ENCODE measurements at places on chromosomes 12 and 14. TPM values are rescaled to one million over a fixed set of nuclear protein-coding genes. Genes with fewer than 3 reads are reported as not detected.
A peak's percentile ranks its signal among the peaks of the same experiment; 100 is the strongest.

DNA sequence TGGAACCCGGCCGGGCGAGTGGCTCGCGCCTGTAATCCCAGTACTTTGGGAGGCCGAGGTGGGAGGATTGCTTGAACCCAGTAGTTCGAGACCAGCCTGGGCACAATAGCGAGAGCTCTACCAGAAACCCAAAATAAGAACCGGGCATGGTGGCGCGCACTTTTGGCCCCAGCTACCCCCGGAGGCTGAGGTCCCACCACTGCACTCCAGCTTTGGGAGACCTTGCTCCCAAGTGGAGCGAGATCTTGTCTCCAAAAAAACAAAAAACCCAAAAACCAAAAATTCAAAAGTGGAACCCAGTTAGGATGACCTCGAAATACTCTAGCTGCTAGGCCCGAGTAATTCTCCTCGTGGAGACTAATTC lies 769 bp upstream of the VTI1B start:
- H3K36me3 ChIP-seq, result peaks cover 24% of the 10 kb centered on the region
- peak overlapping the region; percentile 90 for H3K4me3 ChIP-seq
- peaks cover 36% of the 10 kb centered on the region for H3K4me1 ChIP-seq

The MYH7 gene
- 0.09 TPM for total RNA-seq

- peaks cover 29% of the 10 kb centered on the region for H3K36me3 ChIP-seq
- H3K4me1 ChIP-seq, result no peaks in the 10 kb centered on the region
- no peak overlapping the region for H3K27ac ChIP-seq
- H3K27me3 ChIP-seq, result no peaks in the 10 kb centered on the region
- H3K4me3 ChIP-seq, result no peak overlapping the region
These were observed 32.9 kb downstream of the TCHP start for GRCh38 chr12:109932878-109933503.

DNA sequence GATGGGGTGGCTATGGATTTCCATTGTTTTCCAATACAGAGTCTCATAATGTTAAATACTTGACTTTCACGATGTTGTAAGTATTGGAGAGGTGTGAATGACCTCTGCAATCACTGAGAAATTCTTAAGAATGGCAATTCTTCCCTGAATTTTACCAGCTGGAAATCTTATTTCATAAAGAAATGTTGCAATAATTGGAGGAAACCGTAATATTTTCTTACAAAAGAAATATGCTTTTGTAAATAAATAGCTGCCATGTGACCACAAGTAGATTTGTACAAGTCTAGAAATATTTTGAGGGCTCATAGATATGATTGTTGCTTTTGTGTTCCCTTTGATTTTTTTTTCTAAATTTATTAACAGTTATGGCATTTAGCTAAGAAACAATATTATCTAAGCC lies 308.7 kb upstream of the ATP2B1 start:
- no peak overlapping the region for H3K4me3 ChIP-seq
- H3K4me1 ChIP-seq, result no peaks in the 10 kb centered on the region
- H3K27ac ChIP-seq, result no peak overlapping the region
- no peaks in the 10 kb centered on the region for H3K27me3 ChIP-seq
- no peak for DNase-seq
